Activated CD4-positive, alpha-beta memory T cell treated with anti-CD3 and anti-CD28 coated beads for 36 hours (primary cell): ENCODE measurements at places on chromosomes 3 and 15. TPM values are rescaled to one million over a fixed set of nuclear protein-coding genes. Genes with fewer than 3 reads are reported as not detected.

Gene UBXN7
- 58.1 TPM for total RNA-seq

Gene CCR8
- total RNA-seq: 0.48 TPM

DNA sequence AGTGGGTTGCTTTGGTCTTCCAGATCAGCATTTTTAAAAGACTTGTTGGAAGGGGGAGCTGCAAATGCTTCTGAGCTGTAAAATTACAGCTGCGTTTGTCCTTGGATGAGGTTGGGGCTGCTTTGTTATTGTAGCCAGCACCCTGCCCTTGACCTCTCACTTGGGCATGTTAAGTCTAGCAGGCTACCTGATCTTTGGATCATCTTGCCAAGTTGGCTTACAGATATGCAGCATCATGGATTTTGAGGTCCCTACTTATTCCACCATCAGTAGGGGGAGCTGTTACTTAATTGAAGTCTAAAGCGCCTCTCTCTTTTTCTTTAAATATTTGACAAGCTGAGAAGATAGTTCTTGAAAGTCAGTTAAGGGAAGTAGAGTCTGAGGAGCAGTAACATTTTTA is 793.0 kb downstream of the MCTP2 start:
- no peaks in the 10 kb centered on the region for H3K4me1 ChIP-seq
- no peak for DNase-seq
- no peak overlapping the region for H3K27ac ChIP-seq
- H3K4me3 ChIP-seq: no peak overlapping the region
- no peaks in the 10 kb centered on the region for H3K27me3 ChIP-seq

- H3K4me1 ChIP-seq: no peaks in the 10 kb centered on the region
- peaks cover 12% of the 10 kb centered on the region for H3K36me3 ChIP-seq
- no peak for DNase-seq
- H3K27me3 ChIP-seq: no peaks in the 10 kb centered on the region
- no peak overlapping the region for H3K4me3 ChIP-seq
Measured at GRCh38 chr15:42804739-42805138, 67.8 kb upstream of the CDAN1 start.

- peaks cover 18% of the 10 kb centered on the region for H3K36me3 ChIP-seq
- peak overlapping the region; percentile 79 for H3K27ac ChIP-seq
- peaks cover 65% of the 10 kb centered on the region for H3K4me1 ChIP-seq
- H3K4me3 ChIP-seq: no peak overlapping the region
Measured at GRCh38 chr3:71008350-71008935, 575.1 kb downstream of the FOXP1 start.

DNA sequence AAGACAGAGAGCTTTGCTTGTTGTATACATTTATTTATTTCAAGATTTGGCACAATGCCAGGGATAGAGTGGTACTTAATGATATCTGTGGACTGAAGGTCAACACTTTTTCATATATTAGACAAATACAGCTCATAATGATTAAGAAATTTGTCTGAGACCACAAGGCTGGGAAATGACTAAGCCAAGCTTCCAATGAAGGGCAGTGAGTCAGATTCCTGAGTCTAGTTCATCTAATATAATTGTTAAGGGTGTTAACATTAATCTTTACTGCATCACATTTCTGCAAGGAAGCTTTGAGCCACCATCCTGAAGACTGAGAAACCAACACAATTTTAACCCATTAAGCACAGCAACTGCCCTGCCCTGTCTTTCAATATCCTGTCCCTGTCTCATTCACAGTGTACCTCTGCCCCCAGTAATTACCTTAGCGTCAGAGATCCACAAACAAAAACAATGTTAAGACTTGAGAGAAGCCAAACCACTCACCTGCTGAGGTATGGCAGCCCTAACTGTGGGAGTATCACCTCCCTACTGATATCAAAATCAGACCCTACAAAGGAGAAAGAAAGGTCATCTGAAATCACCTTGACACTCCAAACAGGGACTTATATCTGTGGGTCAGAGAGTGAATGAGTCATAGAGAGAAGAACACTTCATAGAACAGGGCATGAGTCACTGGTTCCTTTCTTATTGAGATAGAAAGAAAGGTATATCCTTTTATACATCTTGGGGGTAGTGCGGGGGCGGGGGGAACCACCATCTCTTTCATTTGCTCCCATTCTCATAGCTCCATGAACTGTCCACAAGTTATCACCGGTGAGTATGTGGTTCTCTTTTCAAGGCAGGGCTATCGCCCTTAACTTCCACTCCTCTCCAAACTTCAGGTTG is 74.7 kb downstream of the MAGI1 start:
- DNase-seq: peak; percentile 78
- peaks cover 10% of the 10 kb centered on the region for H3K4me1 ChIP-seq
- no peaks in the 10 kb centered on the region for H3K36me3 ChIP-seq
- peaks cover 7% of the 10 kb centered on the region for H3K27me3 ChIP-seq
- H3K4me3 ChIP-seq: no peak overlapping the region
